ENCODE measurements at places on chromosomes 12 and 14.

GRCh38 chr14:59086241-59086882, 102.1 kb upstream of the DAAM1 start:
- DNase-seq, result no peak

DNA sequence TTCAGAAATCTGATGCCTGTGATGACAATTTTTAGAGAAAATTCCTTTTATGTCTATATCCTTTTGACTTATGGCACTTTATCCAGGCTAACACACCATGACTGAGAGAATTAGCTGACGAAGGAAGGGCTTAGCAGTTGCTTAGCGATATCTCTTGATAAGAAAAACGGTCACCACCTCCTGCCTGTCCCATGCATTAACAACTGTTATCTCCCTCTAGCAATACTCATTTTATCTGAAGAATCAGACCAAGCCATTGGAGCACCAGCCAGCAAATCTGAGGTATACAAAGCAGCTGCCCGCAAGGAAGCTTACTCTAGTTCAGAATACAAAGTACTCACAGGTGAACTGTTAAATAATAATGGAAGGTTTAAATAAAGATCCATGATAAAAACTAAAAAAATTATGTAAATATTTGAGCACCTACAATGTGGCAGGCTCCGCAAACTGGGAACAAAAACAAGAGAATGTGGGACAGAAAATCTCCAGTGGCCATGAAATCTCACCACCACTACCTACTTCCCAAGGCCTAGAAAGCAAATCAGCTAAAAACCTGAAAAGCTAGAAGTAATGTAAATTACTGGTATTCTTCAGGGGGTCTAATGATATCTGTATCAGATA, 24.3 kb downstream of the PPM1H start:
- DNase-seq, result peak; percentile 62

DNA sequence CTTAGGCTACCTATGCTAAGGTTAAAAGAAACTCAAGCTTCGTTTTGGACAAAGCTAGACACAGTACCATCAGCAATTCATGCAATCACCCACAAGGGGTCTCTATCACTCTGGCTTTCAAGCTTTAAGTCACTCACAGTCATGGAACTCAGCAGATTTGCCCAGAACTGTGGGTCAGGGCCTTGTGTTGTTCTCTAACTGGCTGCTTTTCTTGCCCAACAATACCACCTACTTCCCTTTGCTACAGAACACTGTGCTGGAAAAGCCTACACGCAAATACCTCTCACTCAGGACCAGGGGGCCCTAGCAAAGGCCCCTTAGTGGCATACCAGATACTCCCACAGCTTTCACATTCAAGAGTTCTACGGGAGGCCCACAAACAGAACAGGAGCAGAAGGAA, 9.1 kb downstream of the NEMP1 start:
- DNase-seq, result peak; percentile 60

DNA sequence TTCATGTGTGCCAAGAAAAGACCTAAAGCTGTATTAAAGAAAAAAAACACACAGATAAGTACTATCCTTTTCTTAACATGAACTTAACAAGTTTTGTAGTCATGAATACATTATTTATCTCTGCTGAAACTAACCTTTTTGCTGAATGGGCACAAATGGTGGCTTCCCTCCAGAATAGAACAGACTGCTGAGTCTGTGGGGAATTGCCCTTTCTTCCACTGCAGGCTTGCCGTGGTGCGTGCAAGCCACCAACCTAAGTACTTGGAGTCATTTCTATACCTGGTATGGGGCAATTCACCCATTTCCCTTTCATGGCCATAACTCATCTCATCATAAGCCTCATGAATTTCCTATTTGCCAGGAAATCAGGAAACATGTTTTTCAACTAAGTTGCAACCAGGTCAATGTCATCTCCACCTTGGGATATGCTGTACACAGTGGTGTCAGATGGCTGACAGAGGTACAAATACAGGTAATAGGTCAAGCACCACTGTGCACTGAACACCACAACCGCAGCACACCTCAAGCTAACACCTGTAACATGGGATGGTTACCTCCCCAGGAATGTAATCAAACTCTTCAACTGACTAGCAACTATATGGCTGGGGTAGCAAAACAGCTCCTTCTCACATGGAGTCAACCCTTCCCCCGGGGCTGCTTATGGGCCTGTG, 49.9 kb downstream of the CATSPERB start:
- DNase-seq, result no peak

DNA sequence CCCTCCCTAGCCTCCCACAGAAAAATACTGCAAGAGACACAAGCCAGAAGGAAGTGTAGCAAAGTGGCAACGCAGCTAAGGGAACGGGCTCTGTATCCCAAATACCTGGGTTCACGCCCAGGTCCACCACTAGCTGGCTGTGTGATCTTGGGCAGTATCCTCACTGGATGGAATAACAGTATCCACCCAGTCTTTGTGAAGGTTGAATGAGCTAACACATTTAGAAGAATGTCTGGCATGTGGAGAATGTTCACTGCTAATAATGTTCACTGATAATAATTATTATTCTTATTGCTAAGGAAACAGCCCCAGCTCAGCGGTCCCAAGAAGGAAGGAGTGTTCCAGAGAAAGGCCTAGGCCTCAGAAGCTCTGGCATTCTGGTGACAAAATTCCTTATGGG, 70.9 kb downstream of the VWF start:
- DNase-seq, result no peak

DNA sequence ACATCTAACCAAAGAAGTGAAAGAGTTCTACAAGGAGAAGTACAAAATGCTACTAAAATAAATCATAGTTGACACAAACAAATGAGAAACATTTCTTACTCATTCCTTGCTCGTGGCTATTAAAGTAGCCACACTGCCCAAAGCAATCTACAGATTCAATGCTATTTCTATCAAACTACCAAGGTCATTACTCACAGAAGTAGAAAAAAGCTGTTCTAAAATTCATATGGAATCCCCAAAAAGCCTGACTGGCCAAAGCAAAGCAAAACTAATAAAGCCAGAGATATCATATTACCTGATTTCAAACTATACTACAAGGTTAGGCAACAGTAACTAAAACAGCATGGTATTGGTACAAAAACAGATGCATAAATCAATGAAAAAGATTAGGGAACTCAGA, 305.6 kb downstream of the RPAP3 start:
- no peak for DNase-seq

GRCh38 chr14:87133073-87133801, 859.7 kb downstream of the GALC start:
- peak; percentile 9 for DNase-seq

DNA sequence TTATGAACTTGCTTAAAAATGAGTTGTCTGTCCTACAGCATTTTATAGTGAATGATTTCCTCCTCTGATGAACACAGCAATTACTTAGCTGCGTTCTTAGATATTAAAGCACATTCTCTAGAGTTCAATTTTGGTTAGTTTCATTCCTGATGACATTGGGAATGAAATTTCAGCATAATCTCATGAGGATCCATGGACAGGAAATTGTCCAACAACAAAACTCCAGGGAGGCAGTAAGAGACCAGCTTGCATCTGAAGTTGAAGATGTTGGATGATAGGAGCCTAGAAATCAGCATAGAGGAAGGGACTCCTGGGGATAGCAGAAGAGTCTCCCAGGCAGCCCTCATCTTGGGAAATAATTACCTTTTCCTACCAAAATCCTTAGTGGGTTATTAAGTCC, 128.7 kb upstream of the RAP1B start:
- DNase-seq, result no peak

DNA sequence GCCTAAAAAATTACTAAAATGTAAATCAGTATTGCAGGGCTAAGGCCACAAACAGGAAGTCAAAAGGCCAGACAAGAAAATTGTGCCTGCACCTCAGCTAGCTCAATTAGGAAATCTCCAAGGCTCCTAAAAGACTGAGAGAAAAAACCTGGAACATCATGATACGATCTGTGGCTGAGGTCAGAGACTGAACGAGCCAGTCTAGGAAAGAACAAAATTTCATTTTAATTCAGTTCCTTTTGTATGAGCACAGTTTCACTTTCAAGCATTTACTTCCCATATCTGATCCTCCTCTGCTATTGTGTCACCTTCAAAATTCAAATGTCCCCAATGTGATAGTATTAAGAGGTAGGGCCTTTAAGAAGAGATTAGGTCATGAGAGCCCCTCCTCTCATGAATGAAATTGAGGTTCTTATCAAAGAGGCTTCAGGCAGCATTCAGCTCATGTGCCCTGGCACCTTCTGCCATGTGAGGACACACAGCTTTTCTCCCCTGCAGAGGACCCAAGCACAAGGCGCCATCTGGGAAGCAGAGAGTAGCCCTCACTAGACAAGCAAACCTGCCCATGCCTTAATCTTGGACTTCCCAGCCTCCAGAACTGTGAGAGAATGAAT, 14.8 kb downstream of the PRKAB1 start:
- no peak for DNase-seq

GRCh38 chr14:93936245-93936644, 9.1 kb downstream of the FAM181A start:
- DNase-seq, result no peak

- peak; percentile 60 for DNase-seq
Observed at GRCh38 chr14:28785096-28785952, 18.7 kb downstream of the FOXG1 start.

- no peak for DNase-seq
Observed at GRCh38 chr14:90034156-90034555, 27.6 kb upstream of the KCNK13 start.

- no peak for DNase-seq
Observed at GRCh38 chr12:31206038-31206670, 119.8 kb downstream of the SINHCAF start.

DNA sequence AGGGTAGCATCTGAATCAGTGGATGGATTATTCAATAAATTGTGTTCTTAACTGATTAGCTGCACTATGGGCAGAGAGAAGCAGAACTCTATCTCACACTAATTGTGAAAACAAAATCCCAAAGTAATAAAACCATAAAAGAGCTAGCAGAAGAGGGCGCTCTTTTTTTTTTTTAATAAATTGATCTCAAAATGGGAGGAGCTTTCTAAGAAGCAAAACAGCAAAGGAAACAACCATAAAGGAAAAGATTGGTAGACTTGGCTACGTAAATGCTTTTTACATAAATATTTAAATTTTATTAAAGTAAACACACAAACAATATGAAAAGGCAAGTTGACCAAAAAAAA, 1.5 kb upstream of the TM7SF3 start:
- no peak for DNase-seq

GRCh38 chr14:100663761-100664052, 63.0 kb upstream of the DLK1 start:
- no peak for DNase-seq

DNA sequence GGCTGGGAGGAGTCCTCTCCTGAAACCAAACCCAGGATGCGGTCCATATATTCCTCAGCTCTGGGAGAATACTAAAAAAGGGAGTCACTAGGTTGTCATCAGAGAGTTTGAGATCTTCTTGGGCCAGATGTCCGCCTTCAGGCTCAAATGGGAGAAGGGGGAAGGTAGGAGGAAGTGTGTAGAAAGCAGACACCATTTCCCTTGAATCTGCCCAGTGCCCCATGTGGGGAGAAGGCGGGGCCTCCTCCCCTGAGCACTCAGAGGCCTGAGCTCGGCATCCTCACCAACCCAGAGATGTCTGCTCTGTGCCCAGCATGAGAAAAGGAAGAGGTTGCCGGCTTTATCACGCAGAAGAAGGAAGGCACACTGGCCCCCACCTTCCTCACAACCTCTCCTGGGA, 37.3 kb downstream of the LTBP2 start:
- DNase-seq, result no peak

DNA sequence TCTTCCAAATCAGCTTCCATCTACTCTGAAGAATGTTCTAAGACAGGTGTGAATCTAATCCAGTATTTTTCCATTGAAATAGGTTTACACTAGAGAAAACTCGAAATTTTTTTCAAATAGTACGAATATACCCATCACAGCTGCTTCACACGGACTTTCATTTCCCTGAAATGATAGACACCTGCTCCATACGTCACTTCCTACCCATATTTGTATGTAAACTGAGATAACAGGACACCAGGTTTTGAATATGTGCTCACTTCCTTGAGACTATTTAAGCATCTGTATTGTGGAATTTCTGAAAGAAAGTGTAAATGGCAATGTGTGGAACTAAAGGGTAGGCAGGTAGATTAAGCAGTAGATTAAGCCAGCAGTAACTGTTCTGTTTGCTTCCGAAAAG, 13.4 kb upstream of the ITPR2 start:
- DNase-seq, result no peak

DNA sequence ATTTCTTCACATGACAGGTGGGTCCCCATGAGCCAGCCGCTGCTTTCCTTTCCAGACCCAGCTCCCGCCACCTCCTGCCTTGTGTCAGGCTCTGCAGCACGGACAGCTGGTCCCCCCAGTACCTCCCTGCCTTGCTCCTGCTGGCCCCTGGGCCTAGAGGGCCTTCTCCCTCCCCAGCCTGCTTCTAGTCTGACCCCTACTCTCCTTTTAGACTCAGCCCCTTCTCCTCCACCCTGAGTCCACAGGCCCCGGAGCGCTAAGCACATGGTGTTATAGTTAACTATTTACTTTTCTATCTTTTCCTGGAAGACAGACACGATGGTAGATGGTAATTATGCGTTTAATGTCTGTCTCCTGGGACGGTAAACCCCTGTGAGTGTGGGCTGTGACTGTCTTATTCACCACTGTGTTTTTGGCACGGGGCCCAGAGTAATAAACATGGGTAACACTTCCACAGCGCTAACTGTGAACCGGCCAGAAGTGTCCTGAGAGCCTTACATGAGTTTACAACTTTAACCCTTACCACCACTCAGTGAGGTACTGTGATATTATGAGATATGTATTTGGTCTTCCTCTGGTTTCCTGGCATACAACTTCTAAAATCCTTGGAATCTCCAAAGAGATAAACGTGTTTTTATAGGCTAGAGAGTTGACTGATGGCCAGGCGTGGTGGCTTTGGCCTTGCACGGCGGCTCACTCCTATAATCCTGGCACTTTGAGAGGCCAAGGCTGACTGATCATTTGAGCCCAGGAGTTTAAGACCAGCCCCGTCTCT, 41.2 kb downstream of the DGLUCY start:
- DNase-seq, result peak; percentile 64

GRCh38 chr14:78970677-78971076, 800.5 kb downstream of the NRXN3 start:
- no peak for DNase-seq

DNA sequence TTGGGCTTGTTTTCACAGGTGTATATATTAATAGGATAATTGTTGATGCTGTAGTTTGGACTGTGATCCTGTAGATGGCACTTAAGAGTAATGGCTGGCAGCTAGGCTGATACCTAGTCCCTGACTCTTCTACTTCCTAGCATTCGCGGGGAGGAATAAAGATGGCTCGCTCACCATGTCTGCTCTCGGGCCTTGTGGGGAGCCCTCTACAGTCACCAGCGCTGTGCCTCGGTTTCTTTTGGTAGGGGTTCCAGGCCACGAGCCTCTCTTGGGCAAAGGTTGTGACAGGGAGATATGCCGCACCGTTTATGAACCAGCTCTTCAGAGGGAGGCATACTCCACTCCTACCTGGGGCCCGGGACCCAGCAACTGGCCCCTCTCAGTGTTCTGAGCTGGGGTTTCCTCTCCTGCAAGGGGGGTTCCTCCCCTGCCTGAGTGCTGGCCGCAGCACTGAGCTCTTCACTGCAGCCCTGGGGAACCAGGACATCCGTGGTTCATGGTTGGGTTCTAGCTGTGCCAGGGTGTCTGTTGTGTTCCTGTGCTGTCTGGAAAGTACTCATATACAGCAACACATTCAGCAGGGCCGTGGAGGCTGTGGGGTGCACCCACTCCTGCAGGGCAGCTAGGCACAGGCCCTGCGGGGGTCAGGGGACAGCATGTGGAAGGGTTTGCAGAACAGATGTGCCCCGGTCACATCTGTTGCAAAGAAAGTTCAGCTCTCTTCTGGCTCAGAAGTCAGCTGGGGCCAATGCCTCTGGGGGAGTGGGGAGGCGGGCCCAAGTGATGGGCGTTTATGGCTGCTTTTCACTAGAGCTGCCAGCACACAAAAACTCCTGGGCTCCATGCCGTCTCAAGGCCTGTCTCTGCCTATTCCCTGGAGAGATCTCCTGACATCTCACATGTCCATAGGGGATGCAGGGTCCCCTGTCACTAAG, 147.9 kb downstream of the PPFIA2 start:
- DNase-seq, result peak; percentile 5

Data from stomach (tissue), 19 donors.